ENCODE measurements at places on chromosomes 5 and 9.

DNA sequence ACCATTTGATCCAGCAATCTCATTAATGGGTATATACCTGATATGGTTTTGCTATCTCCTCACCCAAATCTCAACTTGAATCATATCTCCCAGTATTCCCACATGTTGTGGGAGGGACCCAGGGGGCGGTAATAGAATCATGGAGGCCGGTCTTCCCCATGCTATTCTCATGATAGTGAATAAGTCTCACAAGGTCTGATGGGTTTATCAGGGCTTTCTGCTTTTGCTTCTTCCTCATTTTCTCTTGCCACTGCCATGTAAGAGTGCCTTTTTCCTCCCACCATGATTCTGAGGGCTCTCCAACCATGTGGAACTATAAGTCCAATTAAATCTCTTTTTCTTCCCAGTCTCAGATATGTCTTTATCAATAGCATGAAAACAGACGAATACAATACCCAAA is 74.5 kb upstream of the APC start:
- DNase-seq: no peak

- DNase-seq: no peak
Measured at GRCh38 chr5:56918054-56918453, 8.7 kb downstream of the SETD9 start.

DNA sequence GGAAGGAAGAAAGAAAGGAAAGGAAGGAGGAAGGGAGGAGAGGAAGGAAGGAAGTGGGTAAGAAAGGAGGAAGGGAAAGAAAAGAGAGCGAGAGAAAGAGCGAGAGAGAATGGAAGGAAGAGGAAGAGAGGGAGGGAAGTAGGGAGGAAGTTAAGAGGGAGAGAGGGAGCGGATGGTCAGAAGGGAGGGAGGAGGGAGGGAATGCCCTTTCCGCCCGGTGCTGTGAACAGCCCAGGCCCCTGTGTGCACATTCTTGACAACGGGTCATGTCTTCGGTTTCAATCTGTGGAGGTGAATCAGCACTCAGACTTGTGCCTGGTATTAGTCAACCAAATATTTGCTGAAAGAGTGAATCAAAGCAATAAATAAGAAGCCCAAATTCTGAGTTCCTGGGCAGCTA is 39.2 kb downstream of the PRUNE2 start:
- DNase-seq: no peak

GRCh38 chr9:2015581-2016407 is 647 bp downstream of the SMARCA2 start:
- peak; percentile 82 for DNase-seq

DNA sequence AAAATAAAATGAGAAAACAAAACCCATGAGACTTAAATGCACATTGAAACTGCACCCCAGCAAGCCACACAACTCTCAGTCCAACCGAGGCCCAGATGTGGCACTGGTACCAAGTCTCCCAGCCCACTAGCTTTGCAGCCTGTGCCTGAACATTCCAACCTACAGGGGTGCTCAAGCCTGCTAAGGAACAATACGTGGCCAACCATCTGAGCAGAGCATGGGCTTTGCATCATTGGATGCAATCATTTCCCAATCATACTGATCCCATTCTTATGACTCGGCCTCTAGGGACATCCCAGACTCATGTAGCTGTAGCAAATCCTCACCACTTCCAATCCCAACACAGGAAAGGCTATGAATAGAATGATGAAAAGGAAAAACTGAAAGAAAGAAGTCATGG is 297.2 kb downstream of the SPOCK1 start:
- DNase-seq: no peak

DNA sequence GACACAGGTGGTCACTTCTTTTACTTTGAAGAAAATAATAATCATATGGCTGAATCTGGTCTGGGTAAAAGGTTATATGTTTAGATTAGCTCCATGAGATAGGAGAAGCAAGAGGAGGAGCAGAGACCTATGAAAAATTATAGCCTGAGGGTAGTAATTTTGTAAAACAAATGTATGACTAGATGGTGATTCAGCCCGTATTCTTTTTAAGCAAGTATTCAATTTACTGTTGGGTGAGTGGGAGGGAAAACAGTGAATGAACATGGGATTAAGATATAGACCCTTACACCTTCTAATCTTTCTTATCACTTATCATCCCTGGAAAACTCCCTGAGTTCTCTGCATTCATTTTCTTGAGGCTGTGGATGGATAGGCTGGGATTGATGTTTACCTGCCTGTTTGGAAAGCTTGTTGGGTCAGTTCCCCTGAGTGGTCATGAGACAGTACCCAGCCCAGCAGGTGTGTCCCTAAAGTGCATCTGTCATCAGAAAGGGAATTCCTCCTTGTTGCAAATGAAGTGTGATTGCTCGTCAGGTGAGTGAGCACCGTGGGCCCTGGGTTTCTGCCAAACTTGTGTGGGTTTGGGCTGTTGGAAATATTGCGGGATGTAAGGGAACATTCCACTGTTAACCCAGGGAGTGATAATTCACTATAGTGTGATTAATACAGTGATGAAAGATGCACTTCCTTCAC is 101.2 kb upstream of the GDNF start:
- no peak for DNase-seq

GRCh38 chr5:80159133-80159815 is 96.6 kb downstream of the SERINC5 start:
- no peak for DNase-seq

- no peak for DNase-seq
Measured at GRCh38 chr5:10631316-10631996, 67.6 kb downstream of the ANKRD33B start.

- no peak for DNase-seq
Measured at GRCh38 chr5:87137283-87137682, 130.4 kb upstream of the RASA1 start.

GRCh38 chr9:114303977-114304376 is 18.9 kb upstream of the ORM1 start:
- DNase-seq: peak; percentile 8

- DNase-seq: no peak
Measured at GRCh38 chr5:169567079-169567478, 16.5 kb upstream of the SPDL1 start.
